ENCODE measurements at places on chromosomes 6 and 20.

GRCh38 chr6:159788753-159789376 lies 537 bp downstream of the TCP1 start:
- peak overlapping the region; percentile 93 for H3K27ac ChIP-seq
- H3K27me3 ChIP-seq: no peaks in the 10 kb centered on the region
- peak overlapping the region; percentile 82 for H3K4me3 ChIP-seq
- peaks cover 24% of the 10 kb centered on the region for H3K4me1 ChIP-seq
- peaks cover 24% of the 10 kb centered on the region for H3K36me3 ChIP-seq
- DNase-seq: peak; percentile 90

DNA sequence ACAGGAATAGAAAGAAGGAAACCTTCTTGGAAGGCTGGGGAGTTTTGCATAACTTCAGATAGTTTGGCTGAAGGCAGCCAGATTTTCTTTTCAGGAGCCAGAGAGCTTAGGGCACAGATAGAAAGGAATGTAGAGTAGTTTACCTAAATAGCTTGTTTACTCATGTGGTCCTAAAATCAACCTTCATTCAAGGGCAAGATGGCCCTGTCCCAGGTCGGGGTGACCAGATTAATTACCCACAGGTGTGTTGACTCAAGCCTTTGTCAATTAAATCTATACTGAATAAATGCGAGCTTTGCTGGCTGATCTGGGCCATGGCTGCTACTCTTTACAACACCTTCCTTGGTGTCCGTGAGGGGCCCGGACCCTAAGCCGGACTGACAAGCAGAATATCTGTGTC lies 792.0 kb upstream of the MAN1A1 start:
- DNase-seq: no peak
- H3K36me3 ChIP-seq: no peaks in the 10 kb centered on the region
- H3K4me3 ChIP-seq: no peak overlapping the region

GRCh38 chr20:22581437-22582385 lies 2.7 kb downstream of the FOXA2 start:
- peak overlapping the region; percentile 42 for H3K4me3 ChIP-seq
- H3K27ac ChIP-seq: peak overlapping the region; percentile 76
- DNase-seq: no peak
- H3K27me3 ChIP-seq: peaks cover 18% of the 10 kb centered on the region
- H3K4me1 ChIP-seq: peaks cover 33% of the 10 kb centered on the region

- H3K4me1 ChIP-seq: no peaks in the 10 kb centered on the region
- no peak overlapping the region for H3K4me3 ChIP-seq
- no peak overlapping the region for H3K27ac ChIP-seq
- no peaks in the 10 kb centered on the region for H3K27me3 ChIP-seq
- peaks cover 16% of the 10 kb centered on the region for H3K36me3 ChIP-seq
These were observed 157.8 kb downstream of the MYO6 start for GRCh38 chr6:75906871-75907270.

DNA sequence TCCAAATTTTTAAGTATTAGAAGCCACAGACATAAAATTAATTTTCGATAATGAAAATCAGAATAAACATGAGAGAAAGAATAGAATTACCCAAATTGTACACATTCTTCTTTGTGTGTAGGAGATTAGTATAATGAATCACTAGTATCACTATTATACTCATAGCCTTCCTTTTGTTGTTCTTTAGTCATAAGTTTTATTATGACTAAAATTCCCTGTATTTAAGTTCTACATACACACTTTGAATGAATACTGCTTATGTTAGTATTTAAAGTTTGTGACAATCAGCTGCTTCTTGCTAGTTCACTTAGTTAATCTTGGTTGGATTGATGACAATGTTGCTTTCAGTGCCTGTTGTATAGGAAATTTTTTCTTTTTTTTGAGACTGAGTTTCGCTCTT lies 72.7 kb downstream of the CCDC170 start:
- no peaks in the 10 kb centered on the region for H3K36me3 ChIP-seq
- no peak for DNase-seq
- no peak overlapping the region for H3K4me3 ChIP-seq
- no peaks in the 10 kb centered on the region for H3K4me1 ChIP-seq
- no peak overlapping the region for H3K27ac ChIP-seq
- H3K27me3 ChIP-seq: no peaks in the 10 kb centered on the region

GRCh38 chr6:108114841-108115597 lies 40.5 kb upstream of the OSTM1 start:
- no peak overlapping the region for H3K27ac ChIP-seq
- DNase-seq: peak; percentile 40
- peaks cover 58% of the 10 kb centered on the region for H3K27me3 ChIP-seq
- peaks cover 59% of the 10 kb centered on the region for H3K4me1 ChIP-seq
- H3K4me3 ChIP-seq: no peak overlapping the region
- no peaks in the 10 kb centered on the region for H3K36me3 ChIP-seq

DNA sequence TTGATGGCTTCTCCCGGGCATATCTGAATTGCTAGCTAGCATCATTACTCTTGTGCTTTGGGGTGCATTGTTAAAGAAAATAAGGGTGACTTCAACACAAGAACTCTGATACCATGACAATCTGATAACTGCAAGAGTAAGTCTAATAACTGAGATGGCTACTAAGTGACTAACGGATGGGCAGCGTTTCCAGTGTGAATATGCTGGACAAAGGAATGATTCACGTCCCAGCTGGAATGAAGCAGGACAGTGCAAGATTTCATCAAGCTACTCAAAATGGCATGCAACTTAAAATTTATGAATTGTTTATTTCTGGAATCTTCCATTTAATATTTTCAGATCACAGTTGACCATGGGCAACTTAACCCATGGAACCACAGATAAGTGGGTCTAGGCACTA lies 31.7 kb downstream of the MOXD1 start:
- no peaks in the 10 kb centered on the region for H3K36me3 ChIP-seq
- H3K4me3 ChIP-seq: no peak overlapping the region
- no peak for DNase-seq
- H3K27me3 ChIP-seq: no peaks in the 10 kb centered on the region
- no peaks in the 10 kb centered on the region for H3K4me1 ChIP-seq

DNA sequence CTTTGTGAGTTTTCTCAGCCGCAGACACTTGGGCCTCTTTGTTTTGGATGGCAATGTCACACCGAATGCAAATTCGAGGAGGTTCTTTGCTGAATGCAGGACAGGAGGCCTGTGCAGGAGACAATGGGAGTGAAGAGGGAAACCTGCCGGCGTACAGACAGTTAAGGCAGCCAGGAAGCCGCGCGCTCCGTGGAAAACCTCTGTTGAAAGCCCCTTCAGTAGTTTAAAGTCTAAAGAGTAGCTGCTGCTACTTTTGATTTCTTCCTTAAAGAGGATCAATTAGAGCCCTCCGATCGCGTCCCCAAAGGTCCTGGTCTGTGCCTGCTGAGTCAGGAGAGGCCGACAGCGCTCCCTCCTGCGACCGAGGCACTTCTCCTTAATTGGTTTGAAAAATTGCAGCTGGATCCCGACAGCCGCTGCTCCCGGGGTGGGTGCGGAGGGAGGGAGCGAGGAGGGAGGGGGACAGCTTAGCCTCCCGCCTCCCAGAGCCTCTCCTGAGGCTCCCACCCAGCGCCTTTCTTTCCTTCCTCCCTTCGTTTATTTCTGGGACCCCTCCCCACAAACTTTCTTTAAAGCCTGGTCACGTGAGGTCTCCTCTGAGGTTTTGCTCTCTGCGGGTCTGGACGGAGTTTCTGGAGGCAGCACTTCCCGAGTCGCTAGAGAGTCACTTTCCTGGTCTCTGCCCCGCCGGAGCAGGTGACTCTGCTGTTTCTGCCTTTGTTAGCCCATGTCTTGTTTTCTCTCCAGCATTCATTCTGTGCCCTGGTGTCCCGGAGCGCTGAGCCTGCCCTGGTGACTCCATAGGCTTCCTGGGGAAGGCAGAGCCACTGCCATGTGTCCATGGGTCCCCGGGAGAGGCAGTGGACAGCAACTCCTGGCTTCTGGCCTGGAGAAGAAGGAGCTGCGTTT lies 22.3 kb upstream of the RPP40 start:
- peak overlapping the region; percentile 48 for H3K27ac ChIP-seq
- peak overlapping the region; percentile 63 for H3K4me3 ChIP-seq
- H3K36me3 ChIP-seq: no peaks in the 10 kb centered on the region
- H3K27me3 ChIP-seq: no peaks in the 10 kb centered on the region
- peak; percentile 67 for DNase-seq

GRCh38 chr20:24909861-24910260 lies 39.2 kb upstream of the CST7 start:
- H3K4me1 ChIP-seq: no peaks in the 10 kb centered on the region
- H3K27me3 ChIP-seq: no peaks in the 10 kb centered on the region
- no peak for DNase-seq
- H3K36me3 ChIP-seq: no peaks in the 10 kb centered on the region
- H3K27ac ChIP-seq: no peak overlapping the region
- H3K4me3 ChIP-seq: no peak overlapping the region

GRCh38 chr6:13927203-13927602 lies 2.5 kb downstream of the RNF182 start:
- no peak overlapping the region for H3K4me3 ChIP-seq
- no peaks in the 10 kb centered on the region for H3K27me3 ChIP-seq
- H3K4me1 ChIP-seq: peaks cover 16% of the 10 kb centered on the region
- DNase-seq: no peak
- no peaks in the 10 kb centered on the region for H3K36me3 ChIP-seq

- no peak for DNase-seq
- H3K27me3 ChIP-seq: no peaks in the 10 kb centered on the region
- H3K4me3 ChIP-seq: no peak overlapping the region
- H3K36me3 ChIP-seq: no peaks in the 10 kb centered on the region
- no peaks in the 10 kb centered on the region for H3K4me1 ChIP-seq
These were observed 16.6 kb downstream of the SMOC2 start for GRCh38 chr6:168457653-168457934.

DNA sequence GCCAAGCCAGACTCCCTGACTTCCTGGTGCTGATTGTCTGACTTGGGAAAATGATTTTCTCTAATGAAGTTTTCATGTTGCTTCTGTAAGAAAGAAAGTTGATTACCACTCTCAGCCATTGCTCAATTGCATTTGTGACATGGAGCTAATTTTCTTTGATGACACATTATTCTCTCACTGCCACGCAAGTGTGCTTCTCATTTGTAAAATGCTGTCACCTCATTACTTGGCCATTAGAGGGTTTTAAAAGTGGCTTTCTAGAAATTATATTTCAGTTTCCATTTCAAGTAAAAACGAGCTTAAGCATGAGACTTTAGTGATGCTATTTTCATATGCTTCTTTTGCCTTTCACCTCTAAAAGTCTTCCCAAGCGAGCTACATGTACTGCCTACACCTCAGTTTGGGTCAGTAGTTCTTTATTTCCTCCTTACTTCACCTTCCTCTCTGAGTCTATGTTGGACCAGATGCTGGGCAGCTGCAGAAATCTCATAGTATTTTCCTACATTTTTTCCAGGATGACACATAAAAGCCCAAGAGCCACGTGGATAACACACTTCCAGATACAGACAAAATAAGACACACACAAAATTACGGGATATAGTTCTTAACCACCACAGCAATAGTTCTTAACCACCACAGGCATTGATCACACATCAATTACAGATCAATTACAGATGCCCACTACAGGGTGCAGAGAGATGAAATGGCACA lies 6.3 kb upstream of the FAM210B start:
- H3K27ac ChIP-seq: no peak overlapping the region
- H3K27me3 ChIP-seq: no peaks in the 10 kb centered on the region
- DNase-seq: no peak
- no peaks in the 10 kb centered on the region for H3K4me1 ChIP-seq

GRCh38 chr20:56748476-56749377 lies 119.6 kb downstream of the TFAP2C start:
- no peak overlapping the region for H3K4me3 ChIP-seq
- DNase-seq: no peak
- no peaks in the 10 kb centered on the region for H3K4me1 ChIP-seq
- H3K27ac ChIP-seq: no peak overlapping the region

DNA sequence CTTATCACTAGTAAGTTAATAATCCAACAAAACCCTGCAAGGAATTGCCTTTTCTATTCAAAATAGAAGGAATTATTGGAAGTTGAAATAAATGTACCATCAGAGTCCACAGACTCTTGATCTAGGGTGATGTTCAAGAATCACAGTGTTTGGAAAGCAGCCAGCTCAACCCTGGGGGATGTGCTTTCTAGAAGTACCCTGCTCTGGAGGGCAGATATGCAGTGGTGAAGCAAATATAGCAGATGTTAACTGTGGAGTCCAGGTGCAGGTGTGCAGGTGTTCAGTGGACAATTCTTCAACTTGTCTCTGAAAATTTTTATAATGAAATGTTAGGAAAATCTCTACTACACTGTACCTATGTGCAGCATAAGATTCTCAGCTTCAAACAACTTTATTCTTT lies 9.1 kb upstream of the INSM1 start:
- H3K36me3 ChIP-seq: no peaks in the 10 kb centered on the region
- no peak for DNase-seq
- no peak overlapping the region for H3K27ac ChIP-seq
- H3K4me1 ChIP-seq: peaks cover 5% of the 10 kb centered on the region
- H3K4me3 ChIP-seq: no peak overlapping the region

DNA sequence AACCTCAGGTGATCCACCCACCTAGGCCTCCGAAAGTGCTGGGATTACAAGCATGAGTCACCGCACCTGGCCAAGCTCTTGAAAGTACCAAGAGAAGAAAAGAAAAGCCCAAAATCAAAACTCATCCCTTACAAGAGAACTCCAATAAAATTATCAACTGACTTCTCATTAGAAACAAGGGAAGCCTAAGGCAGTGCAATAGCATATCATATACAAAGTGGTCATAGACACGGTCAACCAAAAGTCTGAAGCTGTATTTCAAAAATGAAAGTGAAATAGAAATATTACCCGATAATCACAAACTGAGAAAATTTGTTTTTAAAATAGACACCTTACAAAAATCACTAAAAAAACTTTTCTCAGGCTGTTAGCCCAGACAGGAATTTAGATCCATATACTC lies 1321.1 kb upstream of the GJE1 start:
- no peaks in the 10 kb centered on the region for H3K27me3 ChIP-seq
- no peak overlapping the region for H3K4me3 ChIP-seq

- no peak overlapping the region for H3K27ac ChIP-seq
- H3K4me3 ChIP-seq: no peak overlapping the region
- H3K27me3 ChIP-seq: no peaks in the 10 kb centered on the region
These were observed 4.4 kb upstream of the HELZ2 start for GRCh38 chr20:63578224-63579016.

DNA sequence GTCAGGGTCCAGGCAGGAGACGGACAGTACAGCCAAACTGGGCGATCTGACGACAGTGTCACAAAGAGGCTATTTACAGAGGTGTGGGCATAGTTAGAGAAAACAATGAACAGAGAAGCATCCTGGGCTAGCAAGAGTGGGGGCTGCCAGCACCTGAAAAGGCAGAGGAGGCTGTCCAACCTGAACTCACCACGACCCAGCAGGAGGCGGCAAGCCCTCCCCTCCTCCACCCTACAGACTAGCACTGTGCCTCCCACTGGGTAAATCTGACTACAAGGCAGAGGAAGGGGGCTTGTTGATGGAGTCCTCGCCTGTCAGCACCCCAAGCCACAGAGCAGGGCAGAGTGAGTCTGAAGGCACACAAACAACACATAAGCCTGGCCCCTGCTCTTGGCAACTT lies 52.8 kb upstream of the CDYL start:
- no peak overlapping the region for H3K27ac ChIP-seq
- DNase-seq: no peak
- H3K4me3 ChIP-seq: no peak overlapping the region
- no peaks in the 10 kb centered on the region for H3K27me3 ChIP-seq
- H3K36me3 ChIP-seq: no peaks in the 10 kb centered on the region
- no peaks in the 10 kb centered on the region for H3K4me1 ChIP-seq

- H3K4me3 ChIP-seq: no peak overlapping the region
- H3K4me1 ChIP-seq: peaks cover 22% of the 10 kb centered on the region
- H3K27me3 ChIP-seq: no peaks in the 10 kb centered on the region
- H3K27ac ChIP-seq: no peak overlapping the region
These were observed 2.0 kb downstream of the SRXN1 start for GRCh38 chr20:650954-651353.

Measured in upper lobe of left lung (tissue), 6 donors.